ENCODE measurements at places on chromosomes 5 and 9.

DNA sequence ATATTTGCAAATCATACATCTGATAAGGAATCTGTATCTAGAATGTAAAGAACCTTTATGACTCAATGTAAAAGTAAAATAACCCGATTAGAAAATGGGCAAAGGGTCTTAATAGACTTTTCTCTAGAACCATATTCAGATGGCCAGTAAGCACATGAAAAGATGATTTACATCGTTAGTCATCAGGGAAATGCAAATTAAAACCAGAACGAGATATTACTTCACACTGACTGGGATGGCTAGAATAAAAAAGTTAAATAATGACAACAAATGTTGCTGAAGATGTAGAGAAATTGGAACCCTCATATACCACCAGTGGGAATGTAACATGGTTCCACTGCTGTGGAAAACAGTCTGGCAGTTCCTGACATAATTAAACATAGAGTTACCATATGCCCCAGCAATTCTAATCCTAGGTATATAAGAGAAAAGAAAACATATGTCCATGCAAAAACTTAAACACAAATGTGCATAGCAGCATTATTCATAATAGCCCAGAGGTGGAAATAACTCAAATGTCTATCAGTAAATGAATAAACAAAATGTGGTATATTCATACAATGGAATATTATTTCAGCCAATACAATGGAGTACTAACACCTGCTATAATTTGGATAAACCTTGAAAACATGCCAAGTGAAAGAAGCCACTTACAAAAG is 100.4 kb upstream of the MAMDC2 start:
- no peak for DNase-seq

GRCh38 chr9:114039484-114039883 is 38.6 kb downstream of the AMBP start:
- peak; percentile 19 for DNase-seq

DNA sequence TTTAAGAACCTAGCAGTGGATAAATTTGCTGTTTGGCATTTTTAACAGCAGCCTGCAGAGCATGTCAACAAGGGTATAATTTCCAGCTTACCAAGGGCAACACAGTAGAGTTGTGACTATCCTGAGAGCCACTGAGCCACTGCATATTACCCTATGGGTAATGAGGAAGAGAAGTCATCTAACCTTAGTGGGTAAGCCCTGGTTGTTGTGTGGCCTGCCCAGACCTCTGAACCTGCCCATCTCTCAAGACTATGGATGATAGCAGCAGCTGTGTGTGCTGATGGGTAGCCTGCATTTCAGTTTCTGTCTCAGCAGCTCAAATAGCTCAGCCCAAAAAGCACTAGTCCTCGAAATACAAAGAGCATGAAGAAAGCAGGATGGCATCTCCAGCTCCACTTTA is 56.1 kb upstream of the PIP5K1B start:
- no peak for DNase-seq

GRCh38 chr9:98523231-98523901 is 185.4 kb downstream of the GABBR2 start:
- no peak for DNase-seq

GRCh38 chr9:118782790-118783463 is 586.3 kb downstream of the BRINP1 start:
- no peak for DNase-seq

DNA sequence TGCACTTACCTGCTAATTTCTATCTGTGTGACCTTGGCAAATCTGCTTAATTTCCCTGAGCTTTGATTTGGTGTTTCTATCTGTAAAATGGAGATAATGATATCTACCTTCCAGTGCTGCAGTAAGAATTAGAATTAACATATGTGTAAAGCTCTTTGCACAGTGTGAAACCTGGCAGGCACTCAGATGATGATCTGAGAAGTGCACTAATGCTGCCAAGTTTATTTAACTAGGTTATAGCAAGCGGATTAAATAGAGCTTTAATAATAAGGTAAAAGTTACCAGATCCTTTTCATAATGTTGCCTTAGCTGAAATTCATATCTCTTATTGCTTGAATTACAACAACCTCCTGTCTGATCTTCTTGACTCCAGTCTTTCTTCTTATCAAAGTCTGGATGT is 315.3 kb upstream of the CD180 start:
- DNase-seq = no peak

DNA sequence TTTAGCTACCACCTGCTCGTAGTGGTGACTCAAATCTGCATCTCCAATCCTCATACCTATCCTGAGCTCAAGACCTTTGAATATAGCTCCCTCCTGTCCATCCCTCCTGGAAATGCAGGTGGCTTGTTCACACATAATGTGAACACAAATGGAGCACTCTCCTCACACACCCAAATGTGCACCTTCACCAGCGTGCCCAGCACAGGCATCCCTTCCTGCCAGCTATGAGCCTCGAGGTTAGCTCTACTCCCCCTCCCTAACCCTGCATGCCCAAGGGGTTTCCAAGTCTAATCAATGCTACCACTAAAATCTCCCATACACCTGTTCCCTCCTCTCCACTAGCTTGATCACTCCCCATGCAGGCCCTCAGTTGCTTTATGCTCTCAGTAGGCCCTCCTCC is 2.2 kb upstream of the TGFBI start:
- no peak for DNase-seq

- DNase-seq = no peak
Measured at GRCh38 chr9:78437296-78437695, 140.4 kb downstream of the PSAT1 start.

GRCh38 chr9:33466565-33467495 is 6.9 kb downstream of the NOL6 start:
- DNase-seq = no peak

GRCh38 chr9:116275418-116276195 is 122.0 kb downstream of the PAPPA start:
- DNase-seq = no peak

GRCh38 chr5:92644266-92644886 is 936.6 kb downstream of the NR2F1-AS1 start:
- DNase-seq = no peak

- no peak for DNase-seq
Measured at GRCh38 chr5:150279330-150280020, 10.1 kb downstream of the CAMK2A start.
